A549 treated with ZK216348 at 1 μM for 4 hours (cell line): ENCODE measurements at places on chromosomes 16 and 17. TPM values are rescaled to one million over a fixed set of nuclear protein-coding genes. Genes with fewer than 3 reads are reported as not detected.

KRT24 gene
- total RNA-seq = not detected in 5 replicates

ZNF205 gene
- total RNA-seq = 8.6 to 16.6 TPM (median 14.1 TPM) in 5 replicates

PTX4 gene
- total RNA-seq = 0.14 TPM in 1 of 5 replicates, not detected in the others

CPPED1 gene
- 19.6 to 25.1 TPM (median 24.0 TPM) in 5 replicates for total RNA-seq

CIBAR2 gene
- total RNA-seq = not detected in 5 replicates

KRT9 gene
- total RNA-seq = not detected in 5 replicates

ETV4 gene
- total RNA-seq = 44.1 to 52.6 TPM (median 50.8 TPM) in 5 replicates

PSKH1 gene
- 10.1 to 16.5 TPM (median 14.3 TPM) in 5 replicates for total RNA-seq

HSF5 gene
- not detected in 5 replicates for total RNA-seq

PRSS36 gene
- total RNA-seq = 0.83 to 2.0 TPM (median 0.93 TPM) in 5 replicates

EXOC3L1 gene
- total RNA-seq = 0.07 to 0.27 TPM (median 0.27 TPM) in 3 of 5 replicates, not detected in the others

PRAC2 gene
- not detected in 5 replicates for total RNA-seq

HOXB8 gene
- 6.8 to 9.7 TPM (median 8.9 TPM) in 5 replicates for total RNA-seq

TLCD3A gene
- total RNA-seq = 53.3 to 61.1 TPM (median 60.4 TPM) in 5 replicates
